ENCODE measurements at places on chromosomes 2 and 18. TPM values are rescaled to one million over a fixed set of nuclear protein-coding genes. Genes with fewer than 3 reads are reported as not detected.

The DNAJB2 gene
- polyA plus RNA-seq = 79.1 TPM

The C2orf81 gene
- polyA plus RNA-seq = 9.2 TPM

The CERKL gene
- polyA plus RNA-seq = 13.4 TPM

DNA sequence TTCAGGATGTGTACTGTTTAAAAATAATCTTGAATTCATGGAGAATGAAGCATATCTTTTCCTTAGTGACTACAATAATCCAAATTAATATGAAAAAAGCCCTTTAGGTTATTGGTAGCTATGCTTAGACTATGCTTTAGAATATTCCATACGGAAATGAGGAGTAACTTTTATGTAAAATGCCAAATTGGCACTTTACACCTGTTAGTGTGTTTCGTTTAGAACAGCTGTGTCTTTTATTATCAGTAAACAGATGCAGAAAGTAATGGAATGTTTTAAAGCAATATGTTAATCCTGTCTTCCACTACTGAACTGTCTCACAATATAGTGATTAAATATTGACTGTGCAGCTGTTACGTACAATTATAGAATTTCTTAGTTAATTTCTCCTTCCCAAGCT, 129.6 kb downstream of the PMS1 start:
- no peak for DNase-seq

DNA sequence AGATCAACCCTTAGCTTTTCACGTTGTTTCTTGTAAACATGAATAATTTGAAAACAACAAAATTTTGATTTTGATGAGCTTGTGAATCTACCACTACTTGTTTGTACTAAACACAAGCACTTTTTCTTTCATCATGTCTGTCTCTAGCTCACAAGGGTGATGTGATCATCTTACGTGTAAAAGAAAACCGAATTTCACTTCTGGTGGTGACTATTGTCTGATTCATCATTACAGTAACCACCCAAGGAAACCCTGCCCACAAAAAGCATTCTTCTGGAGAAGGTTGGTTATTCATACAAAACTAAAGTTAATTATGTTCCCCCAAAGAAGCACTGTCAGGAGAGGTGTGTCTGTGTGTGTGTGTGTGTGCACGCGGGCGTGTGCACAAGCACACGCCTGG, 285.4 kb downstream of the ZNF516 start:
- no peak for DNase-seq

DNA sequence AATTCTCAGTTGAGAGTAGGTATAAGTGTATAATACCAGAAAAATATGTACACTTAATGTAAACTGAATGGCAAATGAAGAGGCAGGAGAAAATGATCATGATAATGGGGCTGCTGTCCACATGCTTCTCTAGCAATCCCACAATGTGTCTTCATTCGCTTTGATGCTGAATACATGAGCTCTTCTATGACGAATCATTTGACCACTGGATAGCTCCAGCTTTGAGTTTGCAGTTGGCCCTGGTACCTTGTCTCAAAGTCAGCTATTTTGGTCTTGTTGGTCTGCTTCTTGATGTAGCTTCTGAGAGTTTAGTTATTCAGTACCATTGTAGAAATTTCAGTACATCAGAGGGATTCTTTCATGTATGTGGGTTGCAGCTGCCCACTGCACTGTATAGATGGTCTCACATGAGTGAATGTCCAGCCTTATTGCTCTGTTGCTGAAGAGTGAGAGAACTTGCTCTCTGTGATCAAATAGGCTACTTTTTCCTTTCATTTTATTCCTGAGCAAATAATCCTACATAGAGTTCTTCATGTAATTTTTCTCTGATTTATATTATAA, 105.1 kb downstream of the TTC27 start:
- no peak for DNase-seq

- no peak for DNase-seq
Observed at GRCh38 chr2:16642088-16642487, 23.5 kb downstream of the CYRIA start.

DNA sequence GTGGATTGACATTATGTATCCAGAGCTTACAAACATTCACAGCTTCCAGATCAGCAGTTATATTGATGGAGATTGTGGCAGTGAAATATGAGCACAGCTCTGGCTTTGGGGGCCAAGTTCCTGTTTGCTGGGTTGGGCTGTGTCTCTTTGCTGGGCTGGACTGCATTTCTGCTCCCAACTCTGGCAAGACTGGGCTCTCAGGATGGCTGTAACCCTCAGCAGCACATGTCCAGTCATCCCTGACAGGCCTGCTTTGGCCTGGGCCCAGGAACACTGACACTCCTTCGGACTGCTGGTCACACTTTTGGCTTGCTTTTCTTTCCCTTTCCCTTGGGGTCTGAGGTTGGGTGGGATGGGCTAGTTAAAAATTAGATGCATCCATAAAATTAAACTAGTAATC, 17.9 kb upstream of the VPS4B start:
- no peak for DNase-seq

- DNase-seq = no peak
Observed at GRCh38 chr2:186934420-186934819, 85.5 kb upstream of the ZSWIM2 start.

DNA sequence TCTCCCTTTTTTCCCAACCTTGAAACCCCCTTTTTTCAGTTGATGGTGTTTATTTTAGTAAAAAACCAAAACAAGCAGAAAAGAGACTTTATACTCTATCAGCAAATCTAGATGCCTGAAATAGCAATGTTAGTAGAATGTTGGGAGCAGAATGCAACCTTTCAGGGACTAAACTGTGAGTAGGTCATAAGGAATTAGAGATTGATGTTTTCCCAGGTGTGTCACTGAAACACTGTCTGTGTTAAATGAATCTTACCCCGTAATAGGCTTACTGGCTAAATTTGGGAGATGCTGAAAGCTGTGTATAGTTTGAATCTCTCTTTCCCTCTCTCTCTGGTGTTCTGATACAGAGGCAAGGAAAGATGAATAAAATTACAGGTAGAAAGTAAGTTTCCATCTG, 43.8 kb downstream of the AGFG1 start:
- no peak for DNase-seq

DNA sequence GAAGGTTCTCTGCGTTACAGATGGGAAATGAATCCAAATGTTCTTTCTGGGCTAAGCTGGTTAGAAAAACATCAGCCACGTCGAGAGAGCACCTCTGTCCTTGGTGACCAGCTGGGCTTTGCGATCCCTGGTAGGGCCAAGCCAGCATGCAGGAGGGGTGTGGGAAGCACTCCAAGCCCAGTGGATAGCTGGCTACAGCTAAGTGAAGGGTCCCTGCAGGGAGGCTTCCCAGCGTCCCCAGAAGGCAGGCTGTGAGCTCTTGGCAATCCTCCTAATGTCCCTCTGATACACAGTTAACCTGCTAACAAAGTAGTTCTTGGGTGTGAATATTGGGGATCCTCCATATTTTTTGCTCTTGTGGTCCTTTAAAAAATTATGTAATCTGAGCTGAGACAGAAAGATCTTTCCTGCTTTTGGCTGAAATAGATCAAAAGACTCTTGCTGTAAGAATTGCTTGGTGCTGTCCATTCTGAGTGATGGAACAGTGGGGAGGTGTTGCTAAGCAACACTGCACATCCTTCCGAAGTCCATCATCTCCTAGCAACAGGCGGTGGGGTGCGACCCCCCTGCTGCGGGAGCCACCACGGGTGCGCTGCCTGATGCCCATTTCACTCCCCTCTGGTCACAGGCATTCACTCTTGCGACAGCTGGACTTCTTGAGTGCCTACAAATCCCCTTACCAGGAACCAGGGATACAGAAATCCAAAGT, 88.5 kb upstream of the UXS1 start:
- no peak for DNase-seq

All from renal pelvis (tissue), 12 donors.